ENCODE measurements at places on chromosomes 13 and 19.
A peak's percentile ranks its signal among the peaks of the same experiment; 100 is the strongest.

GRCh38 chr13:113585896-113586295, 1.3 kb downstream of the TFDP1 start:
- DNase-seq = no peak

DNA sequence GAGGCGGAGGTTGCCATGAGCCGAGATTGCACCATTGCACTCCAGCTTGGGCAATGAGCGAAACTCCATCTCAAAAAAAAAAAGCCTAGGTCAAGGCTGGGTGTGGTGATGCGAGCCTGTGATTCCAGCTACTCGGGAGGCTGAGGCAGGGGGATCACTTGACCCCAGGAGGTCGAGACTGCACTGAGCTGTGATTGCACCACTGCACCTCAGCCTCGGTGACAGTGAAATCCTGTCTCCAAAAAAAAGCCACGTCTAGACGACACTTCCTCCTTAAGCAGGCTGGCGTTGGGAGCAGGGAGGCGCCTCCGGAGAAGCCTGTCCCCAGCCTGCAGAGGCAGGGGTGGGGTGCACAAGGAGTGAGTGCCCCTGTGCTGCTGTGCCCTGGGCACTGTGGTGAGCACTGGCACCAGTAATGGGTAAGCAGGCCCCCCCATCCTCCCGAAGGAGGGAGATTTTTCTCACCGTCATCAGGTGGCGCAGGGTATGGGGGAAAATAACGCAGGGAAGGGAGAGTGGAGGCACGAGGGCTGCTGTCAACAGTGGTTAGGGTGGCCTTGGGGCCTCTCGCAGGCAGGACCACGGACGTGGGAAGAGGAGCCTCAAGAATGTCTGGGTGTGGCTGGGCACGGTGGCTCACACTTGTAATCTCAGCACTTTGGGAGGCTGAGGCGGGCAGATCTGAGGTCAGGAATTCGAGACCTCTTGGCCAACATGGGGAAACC, 706 bp downstream of the P2RY11 start:
- DNase-seq = no peak

DNA sequence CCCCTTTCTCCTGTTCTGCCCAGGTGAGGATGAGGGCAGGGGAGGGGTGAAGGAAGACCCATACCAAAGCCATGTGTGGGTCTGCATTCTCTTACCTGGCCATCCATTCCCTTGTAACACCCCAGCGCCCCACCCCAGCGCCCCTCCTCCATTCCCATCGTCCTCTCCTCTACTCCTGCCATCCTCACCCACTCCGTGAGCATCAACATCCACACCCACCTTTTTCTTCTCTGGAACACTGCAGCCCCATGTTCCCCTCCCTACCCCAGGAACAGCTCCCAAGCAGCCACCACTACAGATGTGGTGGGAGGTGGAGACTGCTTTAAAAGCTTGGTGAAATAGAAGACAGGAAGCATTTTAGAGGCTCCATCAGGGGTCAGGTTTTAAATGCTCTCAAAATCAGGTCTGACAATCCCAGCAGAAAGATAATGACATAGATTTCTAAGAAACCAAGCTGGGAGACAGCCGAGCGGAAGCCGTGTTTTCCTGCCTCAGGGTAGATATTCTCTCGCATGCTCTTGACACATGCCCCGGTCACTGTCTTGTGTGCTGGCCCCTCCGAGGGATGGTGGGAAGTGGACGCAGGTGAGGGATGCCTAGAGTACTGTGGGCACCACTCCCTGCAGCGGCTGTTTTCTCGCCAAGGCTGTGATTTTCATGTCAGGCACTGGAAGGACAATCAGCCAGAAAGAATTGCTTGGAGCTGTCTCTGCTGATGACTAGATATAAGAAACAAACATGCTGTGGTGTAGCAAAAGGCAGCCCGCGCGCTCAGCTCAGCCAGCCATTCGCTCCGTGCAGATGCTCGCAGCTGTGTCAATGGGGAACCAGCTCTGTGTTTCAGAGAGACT, 9.8 kb downstream of the MEDAG start:
- no peak for DNase-seq

DNA sequence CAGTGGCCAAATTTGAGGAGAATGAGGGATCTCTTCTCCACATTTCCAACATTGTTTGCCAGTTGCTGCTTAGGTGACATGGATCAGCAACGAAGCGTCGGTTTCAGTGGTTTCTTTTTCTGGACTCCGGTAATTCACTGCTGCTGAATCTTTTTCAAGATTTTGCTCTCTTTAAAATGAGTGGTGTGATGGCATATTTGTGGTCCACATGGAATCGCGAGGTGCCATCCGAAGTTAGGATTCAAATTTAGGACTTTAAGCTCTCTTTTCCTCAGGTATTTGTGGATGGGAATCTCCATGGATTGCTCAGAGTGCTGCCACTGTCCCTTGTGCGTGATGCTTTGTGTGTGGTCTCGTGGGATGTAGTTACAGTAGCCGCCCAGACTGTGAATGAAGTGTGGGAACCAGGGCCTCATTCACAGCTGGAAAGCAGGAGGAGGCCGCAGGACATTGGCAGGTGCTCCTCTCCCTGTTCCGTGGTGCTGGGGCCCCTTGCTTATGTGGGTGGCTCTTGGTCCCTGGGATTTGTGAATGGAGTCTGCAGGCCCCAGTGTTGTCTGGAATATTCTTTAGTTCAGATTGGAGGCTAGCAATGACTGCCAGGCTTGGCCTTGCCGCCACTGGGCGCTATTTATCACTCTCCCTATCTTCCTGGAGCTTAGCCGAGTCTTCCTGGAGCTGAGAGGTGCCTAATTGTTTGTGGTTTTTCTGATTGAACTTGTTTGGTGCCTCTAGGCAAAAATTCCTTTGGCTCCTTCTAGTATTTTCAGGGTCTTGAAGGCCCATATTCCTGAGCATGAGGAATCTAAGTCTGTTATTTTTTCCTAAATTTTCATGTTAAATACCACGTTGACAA, 1.5 kb downstream of the ILF3 start:
- DNase-seq = peak; percentile 41

GRCh38 chr19:7947939-7948338, 4.5 kb upstream of the TIMM44 start:
- no peak for DNase-seq

DNA sequence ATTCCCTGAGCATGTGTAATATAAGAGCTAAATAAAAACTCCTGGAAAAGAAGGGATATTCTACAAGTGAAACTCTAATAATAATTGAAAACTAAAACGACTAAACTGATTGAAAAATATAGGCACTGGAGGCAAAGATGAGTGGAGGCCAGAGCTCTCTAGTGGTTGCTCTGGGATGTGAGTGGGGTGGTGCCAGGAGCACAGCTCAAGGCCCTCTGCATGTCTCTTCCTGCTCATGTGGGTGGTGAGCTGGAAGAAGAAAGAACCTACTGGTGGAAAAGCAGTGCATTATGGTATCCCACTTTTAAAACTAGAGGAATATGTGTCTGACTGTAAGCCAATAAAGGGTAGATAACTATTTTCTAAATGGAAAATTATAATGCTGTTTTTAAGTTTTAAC, 15.8 kb upstream of the ARHGEF7 start:
- DNase-seq = no peak

DNA sequence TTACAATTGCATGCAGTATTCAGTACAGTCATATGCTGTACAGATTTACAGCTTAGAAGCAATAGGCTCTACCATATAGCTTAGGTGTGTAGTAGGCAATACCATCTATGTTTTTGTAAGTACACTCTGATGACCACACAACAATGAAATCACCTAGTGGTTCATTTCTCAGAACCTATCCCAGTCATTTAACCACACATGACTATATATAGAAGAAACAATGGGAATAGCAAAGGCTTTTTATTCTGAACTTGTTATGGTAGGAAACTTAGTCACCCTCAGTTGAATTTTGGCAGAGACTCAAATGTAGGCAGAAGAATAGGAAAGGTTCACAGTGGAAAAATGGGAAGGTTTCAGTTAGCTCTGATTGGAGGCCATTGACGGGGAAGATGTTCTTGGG, 1075.1 kb upstream of the MIR17HG start:
- no peak for DNase-seq

- DNase-seq = no peak
Observed at GRCh38 chr13:59766236-59766635, 397.5 kb downstream of the DIAPH3 start.

DNA sequence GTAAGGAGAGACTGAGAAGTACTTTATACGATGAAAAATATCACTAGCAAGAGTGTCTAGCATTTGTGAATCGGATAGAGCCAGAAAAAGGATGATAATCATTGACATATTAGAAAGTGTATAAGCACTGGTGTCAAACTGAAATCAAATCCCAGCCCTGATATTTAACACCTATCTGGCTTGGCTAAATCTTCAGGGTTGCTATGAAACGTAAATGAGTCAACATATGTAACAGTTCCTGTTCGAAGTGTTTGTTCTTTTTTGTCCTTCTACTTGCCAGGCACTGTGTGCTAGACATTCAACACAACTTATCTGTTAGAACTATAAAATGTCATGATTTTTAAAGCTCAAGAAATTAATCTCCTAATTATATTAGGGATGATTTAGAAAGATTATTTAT, 40.8 kb downstream of the SERPINE3 start:
- peak; percentile 39 for DNase-seq

DNA sequence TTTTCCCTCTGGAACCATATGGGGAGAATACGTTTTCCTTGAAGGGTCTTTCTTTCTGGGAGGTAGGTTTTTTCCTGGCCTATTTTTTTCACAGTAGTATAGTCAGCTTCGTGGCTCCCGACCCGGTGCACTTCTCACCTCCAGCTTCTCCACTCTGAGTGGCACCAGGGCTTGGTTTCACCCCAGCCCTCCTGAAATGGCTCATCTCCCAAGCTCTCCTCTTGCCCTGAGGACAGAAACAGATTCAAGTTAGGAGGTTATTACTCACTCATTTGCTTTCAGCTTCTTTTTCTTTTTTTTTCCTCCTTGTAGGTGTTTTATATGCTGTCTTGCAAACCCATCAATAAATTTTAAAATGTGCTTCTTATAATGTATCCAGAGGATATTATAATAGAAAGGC, 199.3 kb downstream of the RFC3 start:
- DNase-seq = no peak

DNA sequence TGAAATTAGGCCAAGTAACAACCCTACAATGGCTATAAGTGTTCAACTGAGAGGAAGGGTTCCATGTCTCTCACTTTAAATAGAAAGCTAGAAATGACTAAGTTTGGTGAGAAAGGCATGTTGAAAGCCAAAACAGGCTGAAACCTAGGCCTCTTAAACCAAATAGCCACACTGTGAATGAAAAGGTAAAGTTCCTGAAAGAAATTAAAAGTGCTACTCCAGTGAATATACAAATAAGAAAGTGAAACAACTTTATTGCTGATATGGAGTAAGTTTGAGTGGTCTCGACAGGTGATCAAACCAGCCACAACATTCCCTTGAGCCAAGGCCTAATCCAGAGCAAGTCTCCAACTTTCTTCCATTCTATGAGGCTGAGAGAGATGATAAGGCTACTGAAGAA, 209.6 kb downstream of the KLF12 start:
- DNase-seq = no peak

- DNase-seq = no peak
Observed at GRCh38 chr13:95624020-95624419, 20.5 kb downstream of the DZIP1 start.

- DNase-seq = no peak
Observed at GRCh38 chr13:35260316-35260715, 216.2 kb downstream of the MAB21L1 start.

GRCh38 chr13:100523411-100523810, 65.2 kb downstream of the GGACT start:
- no peak for DNase-seq

GRCh38 chr19:7789447-7789846, 26.4 kb downstream of the CLEC4M start:
- DNase-seq = no peak

- no peak for DNase-seq
Observed at GRCh38 chr19:7746903-7747884, at the start of gene CD209. TSS of gene CD209 (minus strand) at chr19:7747534. CDS start at chr19:7747511, 23 bp downstream.

DNA sequence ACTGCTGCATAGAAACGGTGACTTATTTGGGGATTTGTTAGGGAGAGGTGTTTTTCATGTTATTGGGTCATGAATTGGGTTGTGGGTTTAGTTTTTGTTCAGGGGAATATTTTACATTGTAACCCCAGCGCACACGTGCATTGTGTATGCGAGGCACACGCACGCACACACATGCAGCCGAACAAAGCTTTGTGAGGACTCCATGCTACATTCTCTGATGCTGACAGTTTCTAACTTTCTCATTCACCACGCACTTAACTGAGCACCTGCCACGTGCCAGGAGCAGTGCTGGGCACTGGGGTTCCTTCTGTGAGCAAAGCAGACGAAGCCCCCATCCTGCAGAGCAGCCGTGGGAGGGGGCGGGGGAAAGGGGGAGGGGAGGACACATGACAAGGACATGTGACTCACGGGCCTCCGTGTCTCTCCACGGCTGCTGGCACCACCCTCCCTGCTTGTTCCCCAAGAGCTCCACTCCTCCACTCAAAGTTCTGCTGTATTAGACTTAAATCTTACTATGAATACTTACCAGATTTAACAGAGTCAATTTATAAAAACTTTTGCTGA, 55.6 kb downstream of the SLC7A9 start:
- no peak for DNase-seq

DNA sequence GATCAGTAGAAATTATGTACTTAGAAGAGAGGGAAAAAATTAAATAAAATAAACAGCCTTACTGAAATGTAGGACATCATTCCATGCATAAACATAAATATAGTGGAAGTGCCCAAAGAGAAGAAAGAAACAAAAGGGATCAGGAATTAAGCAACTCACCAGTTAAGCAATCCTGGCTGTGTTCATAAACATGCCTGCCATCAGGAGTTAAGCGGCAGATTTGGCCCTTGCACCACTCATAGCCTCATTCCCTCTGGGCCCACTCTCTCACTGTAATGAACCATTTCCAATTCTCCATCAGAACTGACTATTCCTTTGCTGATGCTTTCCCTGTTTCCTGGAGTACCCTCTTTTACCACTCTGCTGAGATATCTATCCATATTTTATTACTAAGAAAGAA, 281.4 kb downstream of the LHFPL6 start:
- DNase-seq = no peak

- no peak for DNase-seq
Observed at GRCh38 chr13:80400164-80400864, 59.4 kb upstream of the SPRY2 start.

DNA sequence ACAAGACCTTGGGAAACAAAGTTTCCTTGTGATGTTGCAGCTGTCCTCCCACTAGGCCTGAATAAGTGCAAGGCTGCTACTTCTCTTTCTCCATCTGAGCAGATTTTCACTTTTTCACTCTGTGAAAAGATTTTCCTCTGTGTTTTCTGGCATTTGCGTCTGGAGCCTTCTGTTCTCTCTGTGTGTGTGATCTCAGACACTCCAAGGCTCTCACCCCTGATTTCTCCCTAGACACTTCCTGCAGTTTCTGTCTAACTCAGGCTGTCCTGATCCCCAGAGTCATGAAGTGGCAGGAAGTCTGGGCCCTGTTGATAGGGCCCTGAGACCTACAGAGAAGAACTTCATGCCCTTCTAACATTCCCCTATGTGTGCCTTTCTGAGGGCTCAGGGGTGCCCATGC, 37.2 kb downstream of the SIGLEC7 start:
- no peak for DNase-seq

- DNase-seq = no peak
Observed at GRCh38 chr13:26440111-26440510, 117.4 kb upstream of the WASF3 start.
